ENCODE measurements at places on chromosomes 1 and 21.

- DNase-seq: no peak
Observed at GRCh38 chr1:100353988-100354387, 1.7 kb downstream of the CDC14A start.

DNA sequence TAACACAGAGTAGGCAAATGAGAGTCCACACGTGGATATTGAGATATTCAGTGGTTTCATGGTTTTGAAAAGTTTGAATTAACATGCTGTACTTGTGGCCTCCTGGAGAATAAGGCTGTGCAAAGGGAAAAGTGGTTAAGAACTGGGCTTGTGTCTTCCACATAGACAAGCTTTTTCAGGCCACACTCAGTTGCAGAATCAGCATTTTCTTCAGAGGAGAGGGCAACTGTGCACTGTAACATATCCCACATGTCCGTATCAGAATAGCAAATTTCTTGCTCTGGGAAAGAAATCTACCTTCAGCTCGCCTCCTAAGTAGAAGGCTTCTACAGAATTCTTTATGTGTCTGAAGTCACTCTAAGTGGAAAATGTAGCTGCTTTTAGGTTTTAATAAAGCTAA is 84.9 kb downstream of the ZC3H11B start:
- DNase-seq: no peak

GRCh38 chr1:95547005-95547404 is 313.0 kb downstream of the RWDD3 start:
- no peak for DNase-seq

- no peak for DNase-seq
Observed at GRCh38 chr1:100485855-100486258, 52.1 kb upstream of the GPR88 start.

GRCh38 chr1:224622831-224623230 is 6.7 kb downstream of the CNIH3 start:
- DNase-seq: no peak

DNA sequence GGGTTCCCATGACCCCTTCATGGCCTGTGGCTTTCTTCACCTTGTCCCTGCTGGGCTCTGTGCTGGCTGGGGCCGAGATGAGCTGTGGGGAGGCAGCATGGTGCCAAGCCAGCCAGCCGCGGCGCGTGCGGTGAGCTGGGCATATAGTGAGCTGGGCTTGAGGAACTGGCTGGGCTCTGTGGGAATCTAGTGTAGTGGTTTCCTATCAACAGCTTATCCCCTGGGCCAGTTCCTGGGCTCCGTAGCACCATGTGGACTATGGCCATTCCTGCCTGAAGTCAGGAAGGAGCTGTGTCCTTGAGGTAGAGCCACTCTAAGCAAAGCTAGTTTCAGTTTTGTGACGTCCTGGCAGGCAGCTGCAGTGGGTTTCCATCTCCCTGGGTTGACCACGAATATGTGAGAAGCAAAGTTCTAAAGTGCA is 1.8 kb downstream of the NCMAP start:
- no peak for DNase-seq
